CD4-positive, alpha-beta T cell treated with Interleukin-17A for 1 hour (primary cell): ENCODE measurements at places on chromosomes 2 and 18.

DNA sequence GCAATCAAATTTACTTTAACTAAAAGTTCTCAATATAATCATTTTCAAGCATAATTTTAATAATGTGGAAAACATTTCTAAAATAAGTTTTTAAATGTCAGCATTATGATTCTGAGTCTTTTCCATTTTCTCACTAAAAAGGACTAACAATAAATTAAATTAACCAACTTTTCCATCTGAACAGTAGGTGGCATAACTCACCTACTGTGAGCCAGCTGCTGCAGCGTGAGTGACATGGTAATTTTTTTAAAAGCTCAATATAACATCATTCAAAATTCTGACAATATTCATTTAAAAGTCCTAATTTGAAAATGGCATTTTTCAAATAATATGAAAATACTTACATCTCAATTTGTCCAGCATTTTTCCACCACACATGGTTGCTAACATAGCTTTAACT lies 66.5 kb downstream of the DTNB start:
- peak; percentile 47 for DNase-seq

DNA sequence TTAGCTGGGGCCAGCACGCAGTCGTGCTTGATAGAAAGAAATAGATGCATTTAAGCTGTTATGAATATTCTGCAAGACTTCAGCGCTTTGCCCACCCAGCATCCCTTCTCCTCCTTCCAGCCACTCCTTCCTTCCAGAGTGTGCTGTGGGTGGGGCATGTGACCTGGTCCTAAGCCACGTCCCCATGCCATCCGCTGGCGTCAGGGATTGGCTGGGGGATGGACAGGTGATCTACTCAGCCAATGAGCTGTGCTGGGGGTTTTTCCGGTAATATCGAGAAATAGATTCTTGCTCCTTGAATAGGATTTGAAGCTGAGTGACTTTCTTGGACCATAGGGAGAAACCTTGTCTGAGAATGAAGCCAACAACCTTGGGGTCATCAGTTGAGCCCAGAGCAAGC lies 4.8 kb upstream of the ZAP70 start:
- no peak for DNase-seq

DNA sequence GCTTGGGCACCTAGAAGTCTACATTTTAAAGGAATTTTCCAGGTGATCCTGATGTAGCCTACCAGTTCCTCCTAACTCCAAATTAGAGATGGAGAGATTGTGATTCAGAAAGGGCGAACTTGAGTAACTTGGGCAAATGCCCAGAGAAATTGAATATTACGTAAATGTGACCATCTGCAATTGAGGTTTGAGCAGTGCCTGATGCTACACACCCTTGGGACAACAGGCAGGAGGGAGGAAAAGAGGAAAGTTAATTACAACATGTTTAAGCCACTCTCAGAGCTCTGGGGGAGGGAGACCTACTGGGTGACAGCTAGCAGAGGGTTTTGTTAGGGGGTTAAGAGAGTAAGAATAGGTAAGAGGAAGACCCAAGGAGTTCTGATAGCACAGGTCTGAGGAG lies 208.9 kb downstream of the LPIN1 start:
- DNase-seq = no peak

DNA sequence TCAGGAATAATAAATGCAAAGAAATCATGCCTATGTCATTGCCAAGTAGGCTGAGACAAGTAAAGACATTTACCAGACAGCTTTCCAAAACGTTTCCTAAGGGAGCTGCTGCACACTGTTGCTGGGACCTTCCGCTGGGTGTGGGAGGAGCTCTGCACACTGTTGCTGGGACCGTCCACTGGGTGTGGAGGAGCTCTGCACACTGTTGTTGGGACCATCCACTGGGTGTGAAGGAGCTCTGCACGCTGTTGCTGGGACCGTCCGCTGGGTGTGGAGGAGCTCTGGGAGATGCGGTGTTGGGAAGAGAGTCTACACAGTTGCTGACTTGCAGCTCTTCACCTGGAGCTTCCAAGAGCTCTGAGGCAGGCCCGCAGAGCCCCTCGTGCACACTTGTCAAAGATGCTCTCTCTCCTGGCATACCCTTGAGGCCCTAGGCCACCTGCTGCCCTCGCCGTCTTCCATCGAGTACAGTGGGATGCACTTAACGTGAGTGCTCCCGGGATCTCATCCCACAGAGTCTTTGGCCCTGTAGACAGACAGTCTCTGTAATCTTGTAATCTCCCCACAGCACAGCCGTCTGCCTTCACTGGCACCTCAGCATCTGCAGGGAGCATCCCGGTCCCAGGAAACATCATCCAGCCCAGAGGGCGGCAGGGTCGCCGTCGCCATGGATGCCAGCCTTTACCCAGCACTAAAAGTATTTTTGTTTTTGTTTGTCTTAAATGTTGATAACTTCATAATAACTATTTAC lies 51.4 kb downstream of the TRAPPC12 start:
- DNase-seq = no peak

GRCh38 chr2:28102455-28102874 lies 211.9 kb downstream of the BABAM2 start:
- DNase-seq = no peak

DNA sequence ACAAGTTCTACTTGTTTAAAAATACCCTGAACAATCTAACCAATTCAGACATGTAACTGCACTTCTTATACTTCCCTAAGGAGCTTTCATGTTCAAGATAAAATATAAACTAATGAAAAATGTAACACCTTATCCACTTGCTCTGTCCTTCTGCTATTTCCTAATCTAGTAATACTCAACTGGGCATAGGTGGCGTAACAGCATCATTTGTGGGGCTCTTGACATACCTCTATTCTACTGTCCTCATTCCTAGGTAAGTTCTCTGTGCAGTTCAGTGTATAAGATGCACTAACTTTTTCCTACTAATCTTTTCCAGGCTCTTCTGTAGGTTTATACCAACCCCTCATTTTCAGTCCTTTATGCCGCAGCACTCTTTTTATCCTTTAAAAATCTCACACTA lies 36.7 kb downstream of the PRKD3 start:
- DNase-seq = peak; percentile 16

DNA sequence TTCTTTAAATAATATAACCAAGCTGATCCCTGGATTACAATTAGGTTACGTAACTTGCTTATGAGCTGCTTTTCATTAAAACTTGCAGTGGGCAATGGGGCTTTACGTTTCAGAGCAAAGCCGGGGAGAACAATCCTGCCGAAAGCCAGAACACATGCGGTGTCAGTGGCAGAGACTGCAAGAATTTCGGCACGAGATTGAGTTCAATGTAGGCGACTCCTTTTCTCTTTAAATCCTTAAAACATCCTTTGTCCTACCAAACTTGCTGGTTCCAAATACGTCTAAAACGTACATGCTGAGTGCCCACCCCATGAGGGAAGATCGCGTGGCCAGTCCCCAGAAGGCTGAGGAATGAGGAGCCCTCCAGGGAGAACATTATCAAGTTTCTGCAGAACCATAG lies 36.8 kb upstream of the NCOA1 start:
- DNase-seq = no peak

DNA sequence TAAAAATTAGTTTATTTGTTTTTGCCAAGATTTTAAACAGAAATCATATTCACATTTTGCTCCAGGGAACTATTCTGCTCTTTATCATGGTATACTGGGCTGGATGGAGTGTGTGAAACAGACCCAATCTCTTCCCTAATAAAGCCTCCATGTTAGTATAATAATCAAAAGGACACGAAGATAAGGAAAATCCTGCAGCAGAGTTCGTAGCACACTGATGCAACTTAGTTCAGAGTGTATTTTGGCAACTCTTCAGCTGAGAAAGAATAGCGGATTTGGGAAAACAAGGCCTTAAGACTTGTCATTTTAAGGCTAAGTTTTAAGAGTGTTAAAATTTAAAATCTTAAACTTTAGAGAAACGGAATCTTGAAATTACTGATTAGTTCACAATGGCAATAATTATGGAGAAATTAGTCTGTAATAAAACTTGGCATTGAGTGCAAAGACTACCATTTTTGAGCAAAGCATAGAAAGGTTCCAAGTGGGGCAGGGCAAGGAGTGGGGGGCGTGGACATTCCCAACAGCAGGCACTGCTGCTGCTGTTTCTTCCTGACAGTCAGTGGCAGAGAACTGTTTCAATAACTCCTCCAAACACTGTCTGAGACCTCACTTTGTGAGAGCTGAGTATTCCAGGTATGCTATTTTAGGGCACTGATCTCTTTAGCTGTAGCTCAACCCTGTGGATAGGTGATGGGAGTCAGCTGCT lies 225.0 kb downstream of the HRH4 start:
- DNase-seq = no peak

- DNase-seq = no peak
Measured at GRCh38 chr2:216770050-216770449, 74.7 kb upstream of the IGFBP5 start.

DNA sequence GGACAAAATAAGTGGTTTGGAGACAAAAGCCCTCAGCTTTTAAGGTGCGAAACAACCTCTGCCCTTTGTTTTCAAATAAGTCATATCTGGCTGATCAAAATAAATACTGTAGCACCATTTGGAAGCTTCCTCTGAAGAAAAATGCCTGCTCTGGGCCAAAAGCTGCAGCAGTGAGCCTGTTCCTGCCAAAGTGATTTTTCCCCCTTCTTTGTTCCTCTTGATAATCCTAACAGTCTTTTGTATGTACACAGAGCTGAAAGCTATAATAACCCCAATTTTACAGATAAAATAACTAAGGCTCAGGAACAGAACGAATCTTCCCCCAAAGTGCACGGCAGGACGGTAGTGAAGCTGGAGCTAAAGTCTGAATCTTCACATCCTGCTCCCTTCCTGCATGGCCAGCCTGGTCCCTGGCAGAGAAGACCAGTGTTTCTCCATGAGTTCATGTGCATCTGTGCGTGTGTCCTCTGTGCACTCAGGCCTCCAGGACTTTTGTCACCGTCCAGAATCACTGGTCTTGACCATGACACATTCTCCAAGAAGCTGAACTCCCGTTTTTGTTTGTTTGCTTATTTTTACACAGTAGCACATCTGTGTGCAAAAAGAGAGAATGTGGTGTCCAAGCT lies 2114.1 kb upstream of the PIK3C3 start:
- DNase-seq = no peak

DNA sequence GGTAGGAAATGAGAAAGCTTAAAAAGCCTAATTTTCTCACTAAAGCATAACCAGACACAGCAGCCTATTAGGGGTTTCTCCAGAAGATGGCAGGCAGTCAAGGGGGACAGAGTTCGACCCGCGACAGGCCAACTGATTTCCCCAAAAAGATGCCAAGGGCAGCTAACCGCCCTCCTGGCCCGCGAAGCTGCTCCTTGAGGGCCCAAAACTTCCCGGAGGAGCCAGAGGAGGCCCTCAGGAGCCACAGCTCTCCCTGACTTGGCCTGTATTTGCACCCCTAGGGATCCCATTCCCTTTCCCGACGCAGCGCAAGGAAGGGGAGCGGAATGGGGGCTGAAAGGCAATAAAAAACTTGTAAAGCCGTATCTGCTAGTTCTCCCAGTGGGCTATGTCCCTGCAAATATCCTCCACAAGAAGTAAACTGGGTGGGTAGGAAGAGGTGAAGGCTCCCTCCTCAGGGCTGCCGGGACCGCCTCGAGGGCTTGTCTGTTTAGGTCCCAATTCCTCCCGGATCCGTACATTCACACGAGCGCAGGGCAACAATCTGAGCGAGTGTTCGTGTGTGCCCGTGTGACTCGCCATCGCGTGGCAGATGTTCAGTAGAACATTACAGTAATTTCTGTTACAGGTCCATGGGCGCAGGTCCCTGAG lies 756 bp upstream of the NAGK start:
- DNase-seq = peak; percentile 24

- DNase-seq = no peak
Measured at GRCh38 chr2:148273158-148273691, 252.3 kb downstream of the MBD5 start.

DNA sequence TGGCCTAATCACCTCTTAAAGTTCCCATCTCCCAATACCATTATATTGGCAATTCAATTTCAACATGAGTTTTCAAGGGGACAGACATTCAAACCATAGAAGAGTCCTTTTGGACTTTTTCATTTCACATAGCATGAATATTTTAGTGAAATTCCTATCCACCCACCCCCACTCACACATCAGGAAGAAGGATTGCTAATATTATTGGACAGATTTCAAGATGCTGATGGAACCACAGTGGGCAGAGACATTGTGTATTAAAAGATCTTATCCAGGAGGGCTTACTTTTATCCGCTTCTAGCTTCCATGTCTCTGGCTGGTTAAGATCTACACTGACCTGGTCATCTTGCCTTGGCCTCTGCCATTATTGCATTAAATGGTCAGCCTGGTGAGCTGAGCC lies 297.4 kb upstream of the ACVR2A start:
- no peak for DNase-seq

DNA sequence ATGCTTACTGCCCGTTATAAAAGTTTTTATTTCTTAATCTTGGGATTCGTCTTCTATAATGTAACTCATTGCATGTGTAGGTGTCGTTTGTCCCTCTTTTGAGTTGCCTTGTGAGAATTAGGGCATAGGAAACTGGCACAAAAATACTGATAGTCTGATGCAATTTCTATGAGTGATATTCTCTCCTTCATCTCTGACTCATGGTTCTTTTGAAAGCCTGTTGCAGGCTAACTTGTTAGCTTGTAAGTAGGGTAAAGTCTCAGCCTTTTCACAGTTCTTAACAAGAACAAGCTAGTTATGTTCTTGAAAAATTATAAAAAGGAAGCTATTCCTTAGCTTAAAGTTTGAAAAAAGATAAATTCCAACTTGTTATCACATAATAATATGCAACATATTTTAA lies 1085.4 kb upstream of the NRXN1 start:
- DNase-seq = no peak

DNA sequence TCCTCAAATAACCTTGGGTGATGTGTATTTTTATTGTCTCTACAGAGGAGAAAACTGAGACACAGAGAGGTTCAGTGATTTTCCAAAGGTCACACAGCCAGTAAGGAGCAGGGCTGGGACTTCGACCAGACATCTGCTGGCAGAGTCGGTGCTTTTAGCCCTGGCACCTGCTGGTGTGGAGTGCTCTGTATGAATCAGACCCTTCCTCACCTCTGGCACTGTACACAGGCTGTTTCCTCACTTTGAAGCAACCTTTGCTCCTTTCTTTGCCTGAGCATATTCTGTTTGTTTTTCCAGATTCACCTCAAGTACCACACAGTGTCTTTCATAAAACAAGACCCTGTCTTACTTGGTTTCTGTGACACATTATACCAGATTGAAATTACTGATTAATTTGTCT lies 107.9 kb downstream of the DPP10 start:
- no peak for DNase-seq

- DNase-seq = no peak
Measured at GRCh38 chr2:206054952-206055351, 31.0 kb downstream of the INO80D start.

- no peak for DNase-seq
Measured at GRCh38 chr2:42618116-42618515, 49.7 kb downstream of the MTA3 start.

DNA sequence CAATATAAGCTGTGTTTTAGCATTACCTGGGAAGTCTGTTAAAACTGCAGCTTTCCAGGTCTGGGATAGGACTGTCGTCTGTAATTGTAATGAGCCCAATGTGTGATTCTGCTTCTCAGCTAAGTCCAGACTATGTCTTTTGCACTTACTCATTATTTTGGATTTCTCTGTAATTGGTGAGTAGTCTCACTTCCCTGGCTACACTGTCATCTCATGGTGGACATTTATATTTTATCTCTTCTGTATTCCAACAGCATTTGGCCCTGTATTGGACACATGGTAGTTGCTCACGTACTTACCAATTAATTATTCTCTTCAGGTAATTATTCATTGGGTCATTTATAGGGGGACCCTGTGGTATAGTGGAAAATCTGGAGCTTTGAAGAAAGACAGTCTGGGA lies 28.0 kb downstream of the LHCGR start:
- no peak for DNase-seq

GRCh38 chr2:217313386-217313785 lies 453.5 kb upstream of the TNP1 start:
- DNase-seq = no peak
